ENCODE measurements at places on chromosomes 2 and 18. TPM values are rescaled to one million over a fixed set of nuclear protein-coding genes. Genes with fewer than 3 reads are reported as not detected.

ALPI gene
- not detected for polyA plus RNA-seq

PSMA8 gene
- polyA plus RNA-seq: not detected

FLACC1 gene
- 1.3 TPM for polyA plus RNA-seq

CCDC85A gene
- 24.7 TPM for polyA plus RNA-seq

SERPINB4 gene
- not detected for polyA plus RNA-seq

CXCR1 gene
- polyA plus RNA-seq: not detected

VAMP8 gene
- not detected for polyA plus RNA-seq
